ENCODE measurements at places on chromosomes 4 and X.
A peak's percentile ranks its signal among the peaks of the same experiment; 100 is the strongest.

- no peak for DNase-seq
Observed at GRCh38 chr4:87738483-87738882, 60.9 kb upstream of the IBSP start.

DNA sequence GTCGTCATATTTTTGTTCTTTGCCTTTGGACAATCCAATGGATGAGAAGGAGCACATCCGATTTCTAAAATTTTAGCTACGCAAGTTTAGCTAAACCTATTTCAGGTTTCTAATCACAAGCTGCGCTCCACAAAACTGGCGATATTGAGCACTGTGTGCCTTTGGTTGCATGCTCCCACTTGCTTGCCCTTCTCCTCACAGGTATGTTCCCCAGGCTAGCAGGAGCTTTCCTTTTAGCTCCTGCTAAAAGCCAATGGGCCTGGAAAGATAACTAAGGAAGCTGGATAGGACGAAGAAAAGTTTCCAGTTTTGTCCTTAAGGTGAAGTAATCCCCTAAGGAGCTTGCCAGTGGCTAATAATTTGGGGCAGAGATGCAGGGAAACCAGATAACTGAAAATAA, 975.2 kb downstream of the FSTL5 start:
- DNase-seq = no peak

GRCh38 chr4:151888367-151888866, 127.6 kb upstream of the GATB start:
- DNase-seq = no peak

GRCh38 chr4:4456351-4456750, 69.4 kb downstream of the NSG1 start:
- DNase-seq = no peak

GRCh38 chr4:168883513-168883912, 126.5 kb downstream of the CBR4 start:
- DNase-seq = no peak

DNA sequence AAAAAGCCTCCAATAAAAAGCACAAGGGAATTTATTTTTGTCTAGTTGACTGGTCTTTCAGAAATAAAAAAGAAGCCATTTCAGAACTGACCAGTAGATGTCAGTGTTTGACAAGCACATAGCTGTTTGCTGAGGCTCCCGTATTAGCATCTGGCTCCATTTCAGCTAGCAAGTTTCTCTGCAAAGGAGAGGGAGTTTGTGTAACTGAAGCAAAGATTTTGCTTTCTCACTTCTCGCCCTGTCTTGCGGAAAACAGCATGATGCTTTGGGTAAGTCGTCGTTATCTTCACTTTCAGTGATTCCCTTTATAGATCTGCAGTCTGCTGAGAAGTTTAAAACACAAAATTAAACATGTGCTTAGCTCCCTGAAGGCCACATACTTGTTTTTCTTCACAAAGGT, 85.5 kb downstream of the CT47B1 start:
- DNase-seq = peak; percentile 66

DNA sequence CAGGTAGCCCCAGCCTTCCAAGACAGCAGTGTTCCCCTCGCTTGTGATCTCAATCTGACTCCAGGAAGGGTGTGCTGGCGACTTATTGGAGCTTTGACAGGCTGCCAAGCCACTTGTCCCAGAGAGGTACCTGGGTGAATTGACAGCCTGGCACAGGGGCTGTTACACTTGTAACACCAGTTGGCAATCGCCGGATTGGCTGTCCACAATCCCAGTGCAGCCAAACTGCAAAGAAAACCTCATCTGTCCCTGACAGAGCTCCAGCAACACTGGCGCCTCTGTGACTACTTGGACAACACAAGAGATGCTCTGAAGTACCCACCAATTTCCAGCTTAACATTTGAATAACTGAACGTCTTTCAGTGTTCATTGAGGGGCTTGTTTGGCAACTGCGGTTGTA, 76.8 kb upstream of the PRPS1 start:
- no peak for DNase-seq

DNA sequence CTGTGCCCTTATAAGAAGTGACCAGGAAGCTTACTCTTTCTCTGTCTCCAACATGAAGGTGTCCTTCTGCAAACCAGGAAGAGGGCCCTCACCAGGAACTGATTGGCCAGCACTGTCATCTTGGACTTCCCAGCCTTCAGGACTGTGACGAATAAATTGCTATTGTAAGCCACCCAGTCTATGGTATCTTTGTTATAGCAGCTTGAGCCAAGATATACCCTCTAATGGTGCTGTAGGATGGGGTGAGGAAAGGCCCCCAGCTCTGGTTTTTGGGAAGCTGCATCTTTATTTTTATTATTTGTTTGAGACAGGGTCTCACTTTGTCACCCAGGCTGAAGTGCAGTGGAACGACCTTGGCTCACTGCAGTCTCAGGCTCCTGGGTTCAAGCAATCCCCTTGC, 1.2 kb upstream of the MGST2 start:
- DNase-seq = no peak

GRCh38 chr4:184796906-184797305, 28.9 kb downstream of the ACSL1 start:
- DNase-seq = no peak

DNA sequence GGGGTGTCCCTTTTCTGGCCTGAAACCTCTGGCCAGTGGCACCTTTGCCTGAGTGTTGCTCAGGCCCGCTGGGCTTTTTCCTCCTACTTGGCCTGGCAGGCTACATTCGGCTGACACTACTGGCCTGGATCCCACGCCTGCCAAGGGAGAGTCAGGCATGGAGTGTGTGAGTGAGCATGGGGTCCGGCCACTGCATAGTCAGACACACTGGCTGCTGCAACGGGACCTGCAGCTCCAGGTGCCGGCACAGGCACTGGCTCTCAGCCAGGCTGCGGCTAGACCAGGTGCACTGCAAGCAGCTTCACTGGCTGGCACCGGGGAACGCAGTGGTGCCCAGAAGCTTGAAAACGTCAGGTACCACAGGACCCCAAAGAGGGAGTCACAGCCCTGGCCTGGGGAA, 434.9 kb downstream of the ARHGAP24 start:
- DNase-seq = no peak

DNA sequence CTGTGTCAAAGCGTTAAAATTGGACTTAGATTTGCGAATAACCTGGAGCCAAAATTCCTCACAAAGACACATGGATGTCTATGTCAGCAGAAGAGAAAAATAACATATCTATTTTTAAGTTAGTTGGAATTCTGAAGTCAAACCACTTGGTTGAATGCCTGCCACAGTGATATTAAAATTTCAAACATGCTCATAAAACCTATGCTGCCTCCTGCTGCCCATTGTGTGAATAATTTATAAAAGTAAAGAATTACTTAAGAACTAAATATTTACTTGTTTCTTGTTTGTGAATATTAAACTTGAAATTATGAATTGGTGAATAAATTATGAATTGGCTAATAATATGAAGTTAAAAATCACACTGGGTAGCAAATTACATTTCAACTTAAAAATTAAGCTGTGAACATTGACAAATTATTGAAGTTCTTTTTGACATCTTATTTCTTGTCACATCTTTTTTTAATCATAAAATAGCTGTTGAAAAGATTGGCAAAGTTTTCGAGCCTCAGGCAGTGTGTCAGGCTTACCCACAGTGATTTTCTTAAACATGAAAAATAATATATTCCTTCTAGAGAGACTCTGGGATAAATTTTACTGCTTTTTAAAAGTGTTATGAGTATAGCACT, 35.4 kb downstream of the FABP2 start:
- peak; percentile 77 for DNase-seq

DNA sequence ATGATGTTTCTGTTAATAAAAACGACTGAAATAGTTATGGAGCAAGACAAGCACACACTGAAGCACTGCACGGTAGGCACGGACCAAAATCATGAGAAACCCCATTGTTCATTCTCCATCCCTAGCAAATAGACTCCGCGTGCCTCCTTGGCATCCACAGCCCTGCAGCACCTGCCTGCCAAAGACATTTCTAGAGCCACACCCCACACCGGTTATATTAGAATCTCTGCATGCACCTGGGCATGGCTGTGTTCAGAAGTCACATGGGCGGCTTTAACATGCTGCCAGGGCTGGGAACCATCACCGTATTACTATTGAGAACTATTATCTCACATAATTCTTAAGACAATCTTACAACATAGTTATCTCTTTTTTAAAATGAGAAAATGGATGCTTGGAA, 5.9 kb downstream of the PDLIM3 start:
- no peak for DNase-seq

DNA sequence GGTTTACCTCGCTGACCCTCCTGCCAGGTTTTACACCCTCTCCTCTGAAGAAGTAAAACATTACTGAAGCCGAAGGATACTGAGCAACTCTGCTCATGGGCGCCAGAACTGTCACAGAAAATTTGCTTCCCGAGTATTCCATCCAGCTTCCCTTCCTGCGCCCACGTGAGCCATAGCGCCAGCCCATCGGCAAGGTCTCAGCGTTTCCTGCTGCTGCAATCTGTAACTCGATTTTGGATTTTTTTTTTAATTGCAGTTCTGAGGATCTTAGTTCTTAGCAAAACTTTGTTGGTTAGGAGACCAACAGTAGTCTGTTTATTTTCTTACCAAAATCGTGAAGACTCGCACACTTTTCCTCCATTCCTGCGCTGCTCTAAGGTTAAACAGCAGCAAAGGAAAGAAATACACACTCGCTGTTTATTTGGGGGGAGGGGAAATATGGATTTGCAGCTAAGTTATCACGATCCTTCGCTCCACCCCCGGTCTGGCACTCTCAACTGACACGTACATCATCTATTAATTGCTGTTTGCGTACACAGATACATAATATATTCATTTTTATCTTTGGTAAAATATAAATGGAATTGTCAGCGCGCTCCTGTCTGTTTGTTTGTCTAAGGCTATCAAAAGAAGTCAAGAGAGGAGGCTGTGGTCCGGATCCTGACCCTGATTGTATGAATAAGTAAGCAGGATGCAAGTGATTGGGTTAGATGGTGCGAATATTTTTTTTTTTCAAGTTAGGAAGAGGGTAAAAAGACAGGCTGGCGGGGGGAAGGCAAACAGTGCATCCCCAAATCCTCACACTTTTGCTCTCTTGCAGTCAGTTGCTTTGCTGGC, at the start of gene TLL1:
Gene TLL1, plus strand, starts transcription at position 777 of the 837 bp plus-strand sequence. CDS start 668 bp downstream, outside the sequence.
- no peak for DNase-seq

Measured in smooth muscle cell of the brain vasculature (primary cell).